Activated CD4-positive, alpha-beta T cell treated with anti-CD3 and anti-CD28 coated beads, Interleukin-10, Interleukin-2, amounts not matched to agents 100 ng/mL and 50 ng/mL, durations not matched to agents 16 hours and 8 hours (primary cell): ENCODE measurements at places on chromosomes 7 and 10.

DNA sequence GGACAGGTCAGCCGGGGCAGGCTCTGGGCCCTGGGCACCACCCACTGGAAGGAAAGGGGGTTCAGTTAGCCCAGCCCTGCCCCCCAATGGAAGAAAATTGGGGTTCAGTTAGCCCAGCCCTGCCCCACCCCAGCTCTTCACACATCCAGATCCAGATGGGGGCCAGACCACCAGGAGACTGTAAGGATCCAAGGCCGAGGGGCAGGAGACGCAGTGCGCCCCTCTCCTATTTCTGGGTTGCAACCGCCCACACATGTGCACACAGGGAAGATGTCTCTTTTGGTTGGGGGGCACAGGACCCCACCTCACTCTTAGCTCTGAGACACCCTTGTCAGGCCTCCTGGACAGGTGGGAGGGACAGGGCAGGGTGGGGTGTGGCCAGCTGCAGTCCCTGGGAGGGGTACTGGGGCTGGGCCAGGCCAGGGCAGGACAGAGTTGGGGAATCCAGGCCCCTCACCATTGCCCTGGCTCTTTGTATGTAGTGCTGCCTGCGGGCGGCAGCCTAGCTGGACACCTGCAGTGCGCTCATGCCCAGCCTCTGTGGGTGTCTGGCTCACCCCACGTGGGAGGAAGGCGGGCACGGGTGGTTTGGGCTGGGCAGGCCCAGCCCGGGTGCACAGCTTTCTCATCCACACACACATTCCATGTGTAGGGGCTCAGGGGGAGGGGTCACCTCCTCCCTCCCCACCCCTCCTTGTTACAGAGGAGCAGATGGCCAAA is 141.2 kb downstream of the LHPP start:
- no peak for DNase-seq

GRCh38 chr10:119211625-119212441 is 4.5 kb downstream of the GRK5 start:
- peak; percentile 39 for DNase-seq

DNA sequence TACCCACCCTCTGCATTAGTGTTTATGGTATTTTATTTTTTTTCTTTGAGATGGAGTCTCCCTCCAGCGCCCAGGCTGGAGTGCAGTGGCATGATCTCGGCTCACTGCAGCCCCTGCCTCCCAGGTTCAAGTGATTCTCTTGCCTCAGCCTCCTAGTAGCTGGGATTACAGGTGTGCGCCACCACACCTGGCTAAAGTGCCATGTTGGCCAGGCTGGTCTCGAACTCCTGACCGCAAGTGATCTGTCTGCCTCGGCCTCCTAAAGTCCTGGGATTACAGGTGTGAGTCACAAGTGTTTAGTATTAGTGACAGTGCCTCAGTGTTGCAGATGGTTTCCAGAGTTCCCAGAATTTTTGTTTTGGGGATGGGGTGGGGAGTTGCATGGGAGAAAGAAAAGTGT is 120.3 kb downstream of the NPY start:
- DNase-seq = no peak

DNA sequence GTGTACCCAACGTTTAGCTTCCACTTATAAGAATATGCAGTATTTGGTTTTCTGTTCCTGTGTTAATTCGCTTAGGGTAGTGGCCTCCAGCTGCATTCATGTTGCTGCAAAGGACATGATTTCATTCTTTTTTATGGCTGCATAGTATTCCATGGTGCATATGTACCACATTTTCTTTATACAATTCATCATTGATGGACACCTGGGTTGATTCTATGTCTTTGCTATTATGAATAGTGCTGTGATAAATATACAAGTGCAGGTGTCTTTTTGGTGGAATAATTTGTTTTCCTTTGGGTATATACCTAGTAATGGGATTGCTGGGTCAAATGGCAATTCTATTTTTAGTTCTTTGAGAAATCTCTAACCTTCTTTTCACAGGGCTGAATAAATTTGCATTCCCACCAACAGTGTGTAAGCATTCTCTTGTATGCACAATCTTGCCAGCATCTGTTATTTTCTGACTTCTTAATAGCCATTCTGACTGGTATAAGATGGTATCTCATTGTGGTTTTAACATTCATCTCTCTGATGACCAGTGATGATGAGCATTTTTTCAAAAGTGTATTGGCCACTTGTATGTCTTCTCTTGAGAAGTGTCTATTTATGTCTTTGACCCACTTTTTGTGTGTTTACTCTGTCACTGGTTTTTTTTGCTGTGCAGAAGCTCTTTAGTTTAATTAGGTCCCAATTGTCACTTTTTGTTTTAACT is 72.5 kb upstream of the CC2D2B start:
- DNase-seq = peak; percentile 58

DNA sequence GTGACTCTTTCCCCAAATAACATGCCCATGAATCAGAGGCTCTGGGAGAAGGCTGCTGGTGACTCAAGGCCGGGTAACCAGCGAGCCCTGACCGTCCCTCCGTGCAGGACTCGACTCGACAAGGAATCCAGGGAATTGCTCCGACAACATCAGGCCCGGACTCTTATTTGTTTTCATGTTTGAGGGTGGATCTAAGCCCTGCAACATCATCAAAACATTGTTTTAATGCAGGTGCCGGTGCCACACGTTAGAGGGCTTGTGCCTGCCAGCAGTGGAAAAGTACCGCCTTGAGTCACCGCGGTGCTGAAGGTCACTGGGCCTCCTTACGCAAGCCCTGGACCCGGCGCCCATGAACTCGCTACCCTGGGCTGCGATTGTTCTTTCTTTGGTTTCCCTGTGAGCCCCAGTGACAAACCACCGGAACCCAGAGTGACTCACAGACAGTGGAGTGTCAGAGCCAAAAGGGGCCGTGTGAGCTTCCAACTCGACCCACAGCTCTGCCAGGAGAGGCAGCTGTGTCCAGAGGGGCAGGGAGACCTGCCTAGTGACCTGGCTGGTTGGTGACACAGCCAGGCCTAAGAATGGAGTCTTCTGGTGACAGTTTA is 139.4 kb upstream of the SHH start:
- DNase-seq = peak; percentile 21
